Naive thymus-derived CD8-positive, alpha-beta T cell (primary cell): ENCODE measurements at places on chromosomes 16 and 17. TPM values are rescaled to one million over a fixed set of nuclear protein-coding genes. Genes with fewer than 3 reads are reported as not detected.

TAT gene
- total RNA-seq: not detected

TEN1 gene
- total RNA-seq: 16.6 TPM

OTOP2 gene
- not detected for total RNA-seq

CD300LB gene
- total RNA-seq: not detected

TPSD1 gene
- total RNA-seq: not detected

C1QL1 gene
- not detected for total RNA-seq

TBC1D3C gene
- 5.8 TPM for total RNA-seq

GRCh38 chr17:66975614-66976378, 11.3 kb downstream of the CACNG4 start:
- DNase-seq: no peak
- no peaks in the 10 kb centered on the region for H3K4me1 ChIP-seq

- no peak overlapping the region for H3K4me3 ChIP-seq
- peaks cover 2% of the 10 kb centered on the region for H3K27me3 ChIP-seq
Measured at GRCh38 chr17:77770331-77771105, 188.0 kb upstream of the TNRC6C start.

GRCh38 chr17:55540414-55541091, 29.3 kb upstream of the SMIM36 start:
- no peaks in the 10 kb centered on the region for H3K4me1 ChIP-seq
- peaks cover 18% of the 10 kb centered on the region for H3K27me3 ChIP-seq
- no peaks in the 10 kb centered on the region for H3K36me3 ChIP-seq
- DNase-seq: no peak

DNA sequence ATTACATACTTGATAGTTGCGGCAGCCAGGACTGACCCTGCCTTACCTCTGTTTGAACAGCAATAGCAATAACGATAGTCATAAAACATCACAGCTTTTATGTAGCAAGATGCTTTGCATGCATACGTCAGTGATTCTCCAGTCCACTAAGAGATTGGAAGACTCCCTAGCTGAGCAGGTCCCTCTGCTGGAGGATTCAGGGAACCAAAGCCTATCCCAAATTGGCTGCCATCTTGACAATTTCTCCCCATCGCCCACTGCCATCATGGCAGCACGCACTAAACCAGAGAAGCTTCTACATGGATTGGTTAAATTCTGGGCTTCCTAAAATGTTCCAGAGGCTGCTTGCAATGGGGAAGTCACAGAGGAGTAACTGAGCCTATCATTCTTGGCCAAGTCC, 360.6 kb upstream of the XYLT1 start:
- no peaks in the 10 kb centered on the region for H3K36me3 ChIP-seq
- no peak overlapping the region for H3K4me3 ChIP-seq
- DNase-seq: no peak
- H3K27ac ChIP-seq: no peak overlapping the region
- H3K27me3 ChIP-seq: no peaks in the 10 kb centered on the region
- H3K4me1 ChIP-seq: no peaks in the 10 kb centered on the region

- H3K36me3 ChIP-seq: no peaks in the 10 kb centered on the region
- H3K27ac ChIP-seq: no peak overlapping the region
- no peaks in the 10 kb centered on the region for H3K27me3 ChIP-seq
- H3K4me3 ChIP-seq: peak overlapping the region; percentile 15
- peak; percentile 77 for DNase-seq
Measured at GRCh38 chr16:84726079-84726668, 26.4 kb downstream of the USP10 start.

DNA sequence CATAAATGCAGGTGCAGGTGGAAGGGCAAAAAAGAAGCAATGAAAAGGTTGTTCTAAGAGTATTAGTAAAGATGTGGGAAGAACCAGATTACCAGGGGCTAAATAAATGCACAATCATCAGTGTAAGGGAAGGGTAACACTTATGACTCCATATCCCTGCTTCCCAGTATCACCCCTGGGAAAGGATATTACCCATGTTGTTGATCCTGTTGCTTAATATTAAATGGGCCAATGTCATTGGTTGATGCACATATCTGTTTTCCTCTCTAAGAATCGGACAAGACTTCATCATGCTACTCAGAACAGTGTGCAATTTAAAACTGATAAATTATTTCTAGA, 34.7 kb upstream of the ABCA6 start:
- no peak for DNase-seq
- H3K4me3 ChIP-seq: no peak overlapping the region
- H3K27ac ChIP-seq: no peak overlapping the region
- H3K36me3 ChIP-seq: peaks cover 8% of the 10 kb centered on the region
- H3K27me3 ChIP-seq: no peaks in the 10 kb centered on the region

DNA sequence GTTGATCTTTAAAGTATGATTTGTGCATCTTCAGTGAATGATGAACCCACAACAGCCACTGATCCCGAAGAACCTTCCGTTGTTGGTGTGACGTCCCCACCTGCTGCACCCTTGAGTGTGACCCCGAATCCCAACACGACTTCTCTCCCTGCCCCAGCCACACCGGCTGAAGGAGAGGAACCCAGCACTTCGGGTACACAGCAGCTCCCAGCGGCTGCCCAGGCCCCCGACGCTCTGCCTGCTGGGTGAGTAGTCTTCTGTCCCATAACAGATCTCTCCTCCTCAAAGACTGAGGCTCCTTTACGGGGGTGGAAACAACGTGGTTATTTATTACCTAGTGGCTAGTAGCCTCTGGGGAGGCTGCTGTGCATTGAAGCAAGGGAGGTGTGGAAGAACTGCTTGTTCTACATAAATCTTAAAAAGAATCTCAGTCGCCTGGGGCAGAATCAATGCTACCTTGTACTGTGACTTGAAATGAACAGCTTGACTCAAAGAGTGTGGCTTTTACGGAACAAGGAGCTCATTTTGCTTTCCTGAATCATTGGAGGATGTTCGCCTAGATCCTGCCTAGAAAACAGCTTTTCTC, 63.0 kb upstream of the CLEC18A start:
- no peak overlapping the region for H3K27ac ChIP-seq
- H3K4me1 ChIP-seq: peaks cover 2% of the 10 kb centered on the region
- no peaks in the 10 kb centered on the region for H3K27me3 ChIP-seq
- no peak for DNase-seq
- H3K4me3 ChIP-seq: no peak overlapping the region

- no peaks in the 10 kb centered on the region for H3K4me1 ChIP-seq
- H3K27ac ChIP-seq: no peak overlapping the region
- DNase-seq: no peak
- no peak overlapping the region for H3K4me3 ChIP-seq
- no peaks in the 10 kb centered on the region for H3K27me3 ChIP-seq
Measured at GRCh38 chr16:6335072-6335471, 997.6 kb upstream of the RBFOX1 start.

DNA sequence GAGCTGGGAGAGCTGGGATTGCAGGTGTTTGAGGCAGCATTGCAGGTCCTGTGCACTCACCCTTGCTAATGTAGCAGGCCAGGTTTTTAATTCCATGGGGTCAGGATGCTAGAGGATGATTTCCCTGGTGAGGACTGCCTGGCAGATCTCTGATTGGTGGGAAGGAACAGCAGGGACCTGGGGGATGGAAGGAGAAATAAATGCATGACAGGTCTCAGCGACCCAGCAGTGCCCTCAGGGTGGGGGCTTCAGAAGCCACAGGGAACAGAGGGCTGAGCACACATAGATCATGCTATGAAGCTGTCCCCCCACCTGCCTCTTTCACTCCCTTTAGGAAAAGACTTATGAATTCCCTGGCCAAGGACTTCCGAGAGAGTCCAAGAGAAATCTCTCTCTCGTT, 255.5 kb upstream of the N4BP1 start:
- no peak for DNase-seq
- peaks cover 8% of the 10 kb centered on the region for H3K27me3 ChIP-seq
- no peaks in the 10 kb centered on the region for H3K4me1 ChIP-seq
- H3K36me3 ChIP-seq: no peaks in the 10 kb centered on the region

DNA sequence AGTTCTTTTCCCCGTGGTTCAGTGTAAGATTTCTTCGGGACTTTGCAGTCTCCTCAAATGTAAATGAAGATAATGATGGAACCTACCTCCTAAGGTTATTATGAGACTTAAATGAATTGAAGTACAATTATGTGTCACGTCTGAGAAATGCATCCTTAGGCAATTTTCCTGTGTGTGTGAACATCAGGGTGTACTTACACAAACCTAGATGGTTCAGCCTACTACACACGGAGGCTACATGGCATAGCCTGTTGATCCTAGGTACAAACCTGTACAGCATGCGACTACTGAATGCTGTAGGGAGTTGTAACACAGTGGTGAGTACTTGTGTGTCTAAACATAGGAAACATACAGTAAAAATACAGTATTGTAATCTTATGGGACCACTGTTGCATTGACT, 1.1 kb upstream of the FAM20A start:
- H3K27ac ChIP-seq: no peak overlapping the region
- peaks cover 2% of the 10 kb centered on the region for H3K4me1 ChIP-seq
- H3K27me3 ChIP-seq: peaks cover 57% of the 10 kb centered on the region
- peak overlapping the region; percentile 13 for H3K4me3 ChIP-seq

DNA sequence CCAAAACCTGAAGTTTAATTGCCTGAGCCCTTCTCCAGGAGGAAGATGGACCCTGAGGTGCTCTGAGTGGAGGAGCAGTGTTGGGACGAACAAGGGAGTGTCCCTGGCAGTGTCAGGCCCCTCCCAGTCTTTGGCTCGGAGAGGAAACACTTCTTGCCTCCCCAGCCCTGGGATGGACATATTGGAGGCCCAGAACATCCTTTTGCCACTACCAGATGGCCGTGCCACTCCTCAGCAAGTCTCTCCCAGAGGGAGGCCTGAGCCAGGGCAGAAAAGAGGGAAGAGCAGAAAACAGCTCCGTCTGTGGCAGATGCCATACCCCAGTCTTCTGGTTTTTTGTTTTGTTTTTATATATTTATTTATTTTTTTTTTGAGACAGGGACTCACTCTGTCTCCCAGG, 91.5 kb upstream of the CRHR1 start:
- no peak overlapping the region for H3K4me3 ChIP-seq
- H3K27ac ChIP-seq: no peak overlapping the region
- peaks cover 44% of the 10 kb centered on the region for H3K27me3 ChIP-seq
- H3K36me3 ChIP-seq: no peaks in the 10 kb centered on the region

- DNase-seq: no peak
- peaks cover 22% of the 10 kb centered on the region for H3K27me3 ChIP-seq
- H3K27ac ChIP-seq: no peak overlapping the region
- H3K36me3 ChIP-seq: no peaks in the 10 kb centered on the region
- peaks cover 21% of the 10 kb centered on the region for H3K4me1 ChIP-seq
Measured at GRCh38 chr17:81345228-81346089, 49.8 kb upstream of the BAHCC1 start.

DNA sequence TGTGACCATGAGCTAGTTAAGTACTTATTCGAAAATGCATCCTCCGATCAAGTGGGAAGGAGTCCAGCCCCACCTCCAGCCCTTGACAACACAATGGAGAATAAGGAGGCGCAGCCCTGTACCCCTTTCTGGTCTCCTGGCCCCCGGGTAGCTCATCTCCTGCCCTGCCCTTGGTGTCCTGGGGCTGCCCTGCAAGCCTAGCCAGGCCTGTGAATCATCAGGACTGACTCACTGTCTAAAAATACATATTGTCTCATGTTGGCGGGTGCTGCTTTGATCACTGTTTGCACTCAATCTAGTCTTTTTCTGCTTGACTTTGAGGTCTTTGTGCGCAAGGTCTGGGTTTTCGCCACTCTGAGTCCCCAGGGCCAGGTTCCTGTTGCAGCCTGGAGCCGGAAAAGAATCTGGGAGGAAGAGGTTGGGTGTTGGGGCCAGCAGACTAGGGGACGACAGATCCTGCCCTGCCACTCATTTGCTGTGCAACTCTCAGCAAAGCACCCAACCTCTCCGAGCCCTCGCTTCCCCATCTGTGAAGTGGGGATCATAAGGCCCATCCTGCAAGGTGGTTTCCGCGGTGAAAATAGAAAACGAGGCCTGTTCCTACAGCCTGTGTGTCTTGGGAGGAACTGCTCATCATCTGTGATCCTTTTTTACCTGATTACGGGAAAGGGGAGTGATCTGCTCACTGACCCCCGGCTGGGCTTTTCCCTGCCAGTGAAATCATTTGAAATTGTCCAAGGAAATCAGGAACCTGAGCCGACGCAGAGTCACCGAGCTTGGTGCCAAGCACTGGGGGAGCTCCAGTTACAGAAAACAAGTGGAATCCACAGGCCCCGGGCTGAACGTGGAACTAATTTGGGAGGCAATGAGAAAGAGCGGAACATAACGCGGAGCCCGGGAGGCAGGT, 230.4 kb downstream of the PARN start:
- H3K4me3 ChIP-seq: no peak overlapping the region

DNA sequence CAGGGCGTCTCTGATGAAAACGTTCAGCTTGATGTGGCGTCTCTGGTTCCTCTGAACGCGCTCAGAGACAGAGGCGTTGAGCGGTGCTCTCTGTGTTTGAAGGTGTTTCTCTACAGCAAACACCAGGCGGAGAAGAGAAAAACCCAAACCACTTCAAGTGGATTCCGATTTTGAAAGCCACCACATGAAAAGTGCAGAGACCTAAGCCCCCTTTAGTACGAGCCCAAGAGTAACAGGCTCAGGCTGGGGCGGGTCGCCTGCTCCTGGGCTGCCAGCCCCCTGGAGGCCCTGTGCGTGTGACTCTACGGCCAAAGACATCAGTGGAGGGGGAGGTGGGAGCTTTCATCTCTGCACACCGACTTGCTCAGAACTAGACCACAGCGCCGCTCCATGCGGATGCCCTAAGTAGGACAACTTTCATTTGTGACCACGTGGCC, 328.4 kb downstream of the MAF start:
- no peaks in the 10 kb centered on the region for H3K36me3 ChIP-seq
- H3K4me3 ChIP-seq: peak overlapping the region; percentile 78
- peaks cover 61% of the 10 kb centered on the region for H3K4me1 ChIP-seq
